Globus pallidus (tissue), 1 donor: ENCODE measurements at places on chromosomes 12 and 14.

DNA sequence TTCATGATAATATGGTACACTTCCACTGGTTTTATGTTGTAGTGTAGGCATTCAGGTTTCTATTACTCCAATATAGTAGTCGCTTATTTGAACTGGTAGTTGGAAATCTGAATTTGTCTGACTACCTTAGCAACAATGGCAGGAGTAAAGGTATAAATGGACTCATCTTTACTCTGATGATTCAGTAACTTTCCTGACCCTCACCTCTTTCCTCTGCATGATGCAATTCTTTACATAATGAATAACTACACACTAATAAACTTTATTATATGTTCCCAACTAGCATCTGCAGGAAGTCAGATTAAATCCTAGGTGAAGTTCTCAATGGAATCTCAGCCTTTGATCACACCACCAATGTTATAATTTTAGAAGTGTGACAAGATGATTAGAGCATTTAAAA, 70.5 kb upstream of the ATP2B1 start:
- DNase-seq = no peak

- no peak for DNase-seq
Observed at GRCh38 chr12:110193196-110193595, 69.0 kb downstream of the IFT81 start.

DNA sequence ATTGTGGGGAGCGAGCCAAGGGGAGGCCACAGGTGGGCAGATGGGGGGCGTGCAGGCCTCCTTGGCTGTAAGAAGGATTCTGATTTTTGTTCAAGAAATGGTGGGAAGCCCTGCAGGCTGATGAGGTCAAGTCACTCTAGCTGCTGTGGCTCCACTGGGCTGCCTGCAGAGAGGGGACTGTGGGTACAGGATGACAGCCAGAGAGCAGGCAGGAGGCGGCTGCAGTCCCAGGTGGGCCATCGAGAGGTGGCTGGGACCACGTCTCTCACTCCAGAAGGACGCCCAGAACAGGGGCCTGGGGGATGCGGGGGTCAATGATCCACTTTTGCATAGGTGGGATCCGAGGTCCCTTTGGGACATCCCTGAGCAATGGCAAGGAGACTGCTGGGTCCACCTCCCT, 9.1 kb downstream of the NCOR2 start:
- DNase-seq = no peak

DNA sequence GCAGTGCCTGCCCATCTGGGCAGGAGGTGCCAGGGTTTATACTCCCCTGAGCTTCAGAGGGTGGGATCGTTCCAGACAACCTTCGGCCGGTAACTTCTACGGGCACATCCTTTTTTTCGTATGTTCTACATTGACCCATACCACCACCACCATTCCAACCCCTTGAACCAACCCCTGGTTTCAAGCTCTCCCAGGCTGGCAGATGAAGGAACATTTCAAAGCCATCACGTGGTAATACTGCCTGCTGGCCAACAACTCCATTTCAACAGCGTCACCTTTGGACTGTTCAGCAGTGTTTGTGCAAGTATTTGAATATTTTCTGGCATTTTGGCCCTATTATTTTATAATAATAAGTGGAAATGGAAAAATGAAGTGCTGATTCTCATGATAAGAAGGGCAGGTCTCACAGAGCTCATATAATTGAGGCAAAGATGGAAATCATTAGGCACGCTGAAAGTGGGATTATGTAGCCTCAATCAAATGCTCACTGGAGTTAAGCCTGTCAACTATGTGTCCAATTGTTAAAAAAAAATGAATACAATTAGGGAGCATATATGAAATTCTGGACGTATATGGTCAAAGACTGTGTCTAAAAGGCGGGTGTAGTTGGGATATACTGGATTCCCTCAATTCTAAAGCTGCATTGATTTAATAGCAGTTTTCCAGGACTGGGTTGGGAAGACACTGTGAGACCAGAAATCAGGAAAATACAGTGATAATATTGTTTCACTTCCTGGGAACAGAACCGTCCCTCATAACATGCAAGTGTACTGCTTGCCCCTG, 162.1 kb downstream of the ZFP36L1 start:
- no peak for DNase-seq

DNA sequence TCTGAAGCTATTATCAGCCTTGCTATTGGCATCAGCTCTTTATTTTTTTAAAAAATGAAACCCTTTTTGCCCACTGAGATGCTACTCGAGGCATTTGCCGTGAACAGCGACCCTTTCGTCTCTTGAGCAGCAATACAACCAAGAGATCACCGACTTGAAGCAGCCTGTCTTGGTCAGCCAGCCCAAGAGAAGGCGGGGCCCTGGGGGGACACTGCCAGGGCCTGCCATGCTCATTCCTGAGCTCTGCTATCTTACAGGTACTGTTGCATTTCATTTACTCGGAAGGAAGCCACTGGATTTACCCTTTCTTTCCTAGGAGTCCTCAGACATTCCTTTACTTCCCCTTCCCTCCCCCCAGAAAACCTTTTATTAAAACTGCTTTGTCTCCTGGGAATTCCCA, 16.7 kb downstream of the PIWIL1 start:
- no peak for DNase-seq

DNA sequence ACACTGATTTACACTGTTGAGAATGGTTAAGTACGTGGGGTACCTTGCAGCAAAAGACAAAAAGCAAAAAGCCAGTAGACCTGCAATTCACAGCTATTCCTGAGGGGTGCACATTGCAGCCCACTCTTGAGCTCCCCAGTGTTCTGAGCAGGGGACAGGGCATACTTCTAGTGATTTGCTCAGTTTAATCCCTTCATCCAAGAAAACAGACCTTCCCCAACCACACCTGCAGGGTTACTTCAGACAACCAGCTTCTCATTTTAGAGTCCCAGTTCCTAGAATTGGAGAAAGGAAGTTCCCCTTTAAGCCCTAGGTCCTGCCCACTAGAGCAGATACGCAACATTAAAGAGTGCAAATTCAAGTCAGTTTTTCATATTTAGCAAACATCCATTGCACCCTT, 3.6 kb upstream of the WSB2 start:
- no peak for DNase-seq

GRCh38 chr12:91191513-91192111, 9.0 kb upstream of the DCN start:
- DNase-seq = no peak

DNA sequence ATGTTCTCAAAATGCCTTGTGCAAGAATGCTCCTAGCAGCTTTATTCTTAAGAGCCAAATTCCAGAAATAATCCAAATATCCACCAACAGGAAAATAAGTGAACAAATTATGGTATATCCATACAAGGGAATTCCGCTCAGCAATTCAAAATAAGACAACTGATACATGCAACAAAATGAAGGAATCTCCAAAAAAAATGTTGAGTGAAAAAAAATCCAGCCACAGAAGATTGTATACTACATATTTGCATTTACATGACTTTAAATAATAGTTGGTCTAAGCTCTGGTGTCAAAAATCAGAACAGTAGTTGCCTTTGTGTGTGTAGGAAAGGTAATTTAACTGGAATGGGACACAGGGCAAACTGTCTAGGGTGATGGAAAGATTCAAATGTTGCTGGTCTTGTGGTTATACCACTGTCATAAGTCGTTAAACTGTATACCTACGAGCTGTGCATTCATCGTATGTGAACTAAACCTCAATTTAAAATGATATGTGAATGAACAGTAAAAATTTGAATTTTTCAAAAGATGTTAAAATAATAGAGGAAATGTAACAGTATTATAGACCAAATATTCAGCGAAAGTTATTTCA, 3.2 kb downstream of the CD69 start:
- no peak for DNase-seq

DNA sequence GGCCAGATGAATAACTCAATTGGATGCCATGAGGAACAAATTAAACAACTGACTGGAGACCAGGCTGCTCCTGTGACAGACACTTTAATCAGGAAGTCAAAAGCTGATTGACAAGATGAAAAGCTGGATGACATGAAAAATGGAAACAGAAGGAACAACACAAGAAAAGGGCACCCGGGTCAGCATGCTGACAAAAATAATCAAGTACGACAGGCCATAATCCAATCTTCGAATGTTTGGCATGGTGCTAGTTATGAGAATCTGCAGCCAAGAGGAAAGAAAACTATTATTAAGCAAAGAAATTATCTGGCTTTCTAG, 544.7 kb downstream of the ETNK1 start:
- no peak for DNase-seq

- no peak for DNase-seq
Observed at GRCh38 chr14:92650581-92651105, 97.8 kb downstream of the LGMN start.

DNA sequence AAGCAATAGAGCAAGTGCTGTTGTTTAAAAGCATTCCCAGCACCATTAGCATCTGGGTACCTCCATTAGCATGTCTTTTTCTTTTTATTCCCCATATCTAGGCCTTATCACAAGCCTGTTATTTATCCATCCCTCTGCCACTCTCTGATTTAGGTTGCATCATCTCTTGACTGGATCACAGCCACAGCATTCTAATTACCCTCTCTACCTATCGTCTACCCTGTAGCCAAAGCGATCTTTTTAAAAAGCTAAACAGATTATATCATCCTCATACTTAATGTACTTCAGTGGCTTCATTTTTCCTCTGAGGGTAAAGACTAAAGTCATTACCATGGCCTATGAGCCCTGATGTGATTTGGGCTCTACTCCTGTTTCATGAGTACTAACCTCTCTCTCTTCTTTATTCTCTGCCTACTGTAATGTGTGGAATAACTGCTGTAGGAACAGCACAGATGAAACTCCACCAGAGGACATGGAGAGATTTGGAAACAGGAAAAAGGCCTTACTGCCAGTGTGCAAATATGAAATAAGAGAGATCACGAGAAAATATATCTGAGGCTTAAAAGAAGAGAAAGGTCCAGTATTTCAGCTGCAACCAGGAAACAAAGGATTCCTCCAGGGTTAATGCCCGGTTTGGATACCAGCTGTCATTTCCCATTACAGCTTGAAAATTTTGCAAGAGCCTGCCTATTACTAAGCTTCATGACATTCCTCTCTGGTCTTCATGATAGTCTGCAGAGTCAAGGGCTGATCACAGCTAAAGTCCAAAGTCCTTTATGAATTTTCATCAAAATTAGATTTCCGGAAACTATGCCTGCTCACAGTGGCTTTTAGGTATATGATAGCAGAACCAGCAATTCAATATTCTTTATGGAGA, 422.5 kb upstream of the PDE3A start:
- DNase-seq = no peak

- no peak for DNase-seq
Observed at GRCh38 chr14:31265701-31266398, 58.3 kb upstream of the HECTD1 start.

DNA sequence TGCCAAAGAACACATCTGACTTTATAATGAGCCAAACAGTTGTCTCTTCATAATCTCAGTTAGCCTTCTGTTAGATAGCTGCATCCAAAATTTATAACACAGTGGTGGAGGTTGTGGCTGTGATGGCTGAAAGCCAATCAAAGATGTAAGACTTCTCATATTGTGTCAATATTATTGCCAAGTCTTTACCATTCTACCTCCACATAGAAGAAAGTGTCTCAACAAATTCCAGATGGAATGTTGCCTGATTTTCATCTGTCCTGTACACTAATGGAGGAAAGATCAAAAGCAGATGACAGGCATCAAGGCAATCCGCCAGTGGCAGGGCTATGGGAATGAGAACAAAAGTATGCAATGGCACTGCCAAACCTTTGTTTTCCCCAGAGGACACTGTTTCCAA, 813.1 kb upstream of the NOVA1 start:
- no peak for DNase-seq

GRCh38 chr14:52877628-52878027, 73.2 kb downstream of the FERMT2 start:
- no peak for DNase-seq

GRCh38 chr12:106585521-106586277, 2.9 kb downstream of the RFX4 start:
- no peak for DNase-seq

- no peak for DNase-seq
Observed at GRCh38 chr12:116537101-116537904, 21.9 kb upstream of the MAP1LC3B2 start.

- DNase-seq = no peak
Observed at GRCh38 chr12:94762943-94763342, 112.6 kb upstream of the TMCC3 start.

DNA sequence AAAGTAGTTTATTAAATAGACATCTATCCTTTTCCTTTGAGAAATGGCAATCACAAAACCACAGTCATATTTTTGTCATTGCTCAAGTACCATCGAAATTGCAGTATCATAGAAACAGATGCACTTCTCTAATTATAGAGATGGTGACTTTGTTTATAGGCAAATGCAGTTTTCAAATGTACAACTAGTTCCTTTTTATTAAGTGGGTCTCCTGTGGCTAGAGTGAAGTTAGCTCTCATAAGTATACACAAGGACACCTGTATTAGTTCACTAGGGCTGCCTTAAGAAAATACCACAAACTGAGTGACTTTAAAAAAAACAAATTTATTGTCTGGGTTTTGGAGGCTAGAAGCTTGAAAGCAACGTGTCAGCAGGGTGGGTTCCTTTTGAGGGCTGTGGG, 62.8 kb downstream of the OTOGL start:
- DNase-seq = no peak

DNA sequence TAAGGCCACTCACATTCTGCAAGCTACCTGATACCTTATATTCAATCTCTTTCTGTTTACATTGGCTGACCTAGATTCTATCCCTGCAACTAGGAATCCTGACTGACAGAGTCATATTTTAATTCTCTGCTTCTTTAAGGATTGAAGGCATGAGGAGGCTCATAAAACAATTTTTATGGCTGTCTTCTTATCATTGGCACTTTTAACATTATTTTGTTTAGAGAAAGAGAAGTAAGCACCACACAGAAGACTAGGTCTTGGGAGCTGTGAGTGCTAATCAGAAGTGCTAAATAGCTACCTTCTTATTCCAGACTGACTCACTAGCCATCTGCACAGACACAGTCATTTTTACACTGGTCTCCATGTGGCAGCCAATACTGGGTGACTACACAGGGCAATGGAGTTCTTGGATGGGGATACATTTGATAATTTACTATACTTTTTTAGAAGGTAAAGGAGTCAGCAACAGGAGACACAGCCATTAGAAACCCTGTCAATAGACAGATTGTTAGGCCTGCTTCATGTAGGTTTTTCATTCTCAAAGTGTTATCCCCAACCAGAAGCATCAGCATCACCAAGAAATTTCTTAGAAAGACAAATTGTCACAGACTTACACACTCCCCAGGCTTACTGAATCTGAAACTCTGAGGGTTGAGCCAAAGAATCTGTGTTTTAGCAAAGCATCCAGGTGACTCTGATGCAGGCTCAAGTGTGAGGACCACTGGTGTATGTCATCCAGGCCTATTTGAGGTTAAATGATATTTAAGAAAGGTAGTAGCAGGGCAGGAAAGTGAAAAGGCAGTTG, 214.1 kb downstream of the DUSP6 start:
- no peak for DNase-seq

GRCh38 chr14:101980700-101981099, 16.3 kb downstream of the DYNC1H1 start:
- peak; percentile 41 for DNase-seq

- DNase-seq = no peak
Observed at GRCh38 chr12:81809829-81810595, 50.9 kb upstream of the PPFIA2 start.

DNA sequence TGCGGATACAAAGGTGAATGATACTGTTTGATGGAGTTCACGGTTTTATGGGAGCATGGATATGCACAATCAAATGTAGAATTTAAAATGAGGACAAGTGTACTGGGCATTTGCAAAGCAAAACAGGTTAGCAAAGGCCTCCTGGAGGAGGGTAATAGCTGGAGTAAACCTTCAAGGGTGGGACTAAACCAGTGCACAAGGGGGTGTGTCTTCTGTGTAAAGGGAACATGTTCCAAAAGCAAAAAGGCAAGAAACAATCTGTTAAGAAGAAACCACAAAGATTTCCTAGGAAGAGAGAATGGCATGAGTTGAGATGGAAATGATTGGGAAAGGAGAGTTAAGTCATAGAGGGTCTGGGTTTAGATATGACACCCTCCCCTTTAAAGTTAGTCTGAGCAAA, 109.2 kb upstream of the SLCO1C1 start:
- DNase-seq = no peak
